Germinal center (tissue), 1 donor: ENCODE measurements at places on chromosomes 7 and 10.

GRCh38 chr7:129405527-129405926 lies 28.7 kb upstream of the STRIP2 start:
- no peak for DNase-seq

GRCh38 chr7:79298145-79298760 lies 155.2 kb downstream of the MAGI2 start:
- DNase-seq, result no peak

DNA sequence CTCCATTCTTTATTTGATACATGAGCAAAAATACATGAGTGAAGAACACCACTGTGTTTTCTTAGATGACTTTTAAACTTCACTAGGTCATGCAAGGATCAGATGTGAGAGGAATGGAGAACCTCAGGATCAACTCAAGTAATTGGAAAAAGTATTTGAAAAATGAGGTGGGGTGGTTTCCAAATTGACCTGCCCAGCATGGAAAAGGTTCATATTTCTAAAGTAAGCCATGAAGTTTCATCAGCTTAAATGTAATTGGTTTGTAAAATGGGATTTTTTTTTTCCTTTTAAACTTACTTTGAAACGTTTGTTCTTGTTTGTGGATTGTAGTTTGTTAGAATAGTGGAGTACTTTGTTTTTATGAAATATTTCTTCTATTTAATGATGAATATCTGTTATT lies 134.8 kb downstream of the MLLT10 start:
- DNase-seq, result no peak

- DNase-seq, result peak; percentile 24
These were observed 451.9 kb downstream of the DPP6 start for GRCh38 chr7:154503962-154504550.

DNA sequence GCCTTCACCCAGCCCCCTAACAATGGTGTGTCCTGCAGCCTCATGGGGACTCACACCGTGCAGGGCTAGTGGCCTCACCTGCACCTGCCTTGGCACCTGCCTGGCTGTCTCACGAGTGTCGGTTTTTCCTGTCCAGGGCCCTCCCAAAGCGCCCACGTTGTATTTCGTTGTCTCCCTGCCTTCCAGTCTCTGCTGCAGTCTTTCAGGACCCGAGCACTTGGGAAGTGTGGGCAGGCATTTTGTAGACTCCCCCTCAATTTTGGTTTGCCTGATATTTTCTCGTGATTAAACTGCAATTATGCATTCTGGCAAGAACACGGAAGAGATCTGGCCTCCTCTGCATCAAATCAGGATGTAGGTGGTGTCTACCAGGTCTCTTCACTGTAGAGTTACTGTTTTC lies 17.9 kb downstream of the BNIP3 start:
- DNase-seq, result no peak

DNA sequence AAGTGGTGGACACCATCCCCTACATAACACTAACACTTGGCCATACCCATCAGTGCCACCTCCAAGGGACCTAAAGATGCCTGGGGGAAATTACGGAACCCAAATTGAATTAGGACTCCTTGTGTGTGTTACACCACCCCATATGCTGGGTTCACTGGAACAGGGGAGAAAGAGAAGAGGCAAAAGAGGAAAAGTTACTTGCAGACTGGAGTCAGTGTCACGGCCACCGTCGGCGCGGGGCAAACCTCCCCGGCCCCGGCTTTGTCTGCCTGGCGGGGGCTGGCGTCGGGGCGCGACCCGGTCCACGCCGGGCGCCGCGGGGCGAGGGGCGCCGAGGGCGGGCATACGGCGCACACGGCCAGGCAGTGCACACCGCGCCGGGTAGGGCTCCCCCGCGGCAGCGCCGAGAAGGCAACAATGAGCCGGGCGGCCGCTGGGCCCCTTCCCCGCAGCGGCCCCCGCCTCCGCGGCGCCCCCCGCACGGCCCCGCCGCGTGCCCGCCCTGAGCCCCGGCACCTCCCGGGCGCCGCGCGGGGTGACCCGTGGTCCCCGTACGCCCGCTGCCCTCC lies 171.1 kb downstream of the FAM107B start:
- no peak for DNase-seq

DNA sequence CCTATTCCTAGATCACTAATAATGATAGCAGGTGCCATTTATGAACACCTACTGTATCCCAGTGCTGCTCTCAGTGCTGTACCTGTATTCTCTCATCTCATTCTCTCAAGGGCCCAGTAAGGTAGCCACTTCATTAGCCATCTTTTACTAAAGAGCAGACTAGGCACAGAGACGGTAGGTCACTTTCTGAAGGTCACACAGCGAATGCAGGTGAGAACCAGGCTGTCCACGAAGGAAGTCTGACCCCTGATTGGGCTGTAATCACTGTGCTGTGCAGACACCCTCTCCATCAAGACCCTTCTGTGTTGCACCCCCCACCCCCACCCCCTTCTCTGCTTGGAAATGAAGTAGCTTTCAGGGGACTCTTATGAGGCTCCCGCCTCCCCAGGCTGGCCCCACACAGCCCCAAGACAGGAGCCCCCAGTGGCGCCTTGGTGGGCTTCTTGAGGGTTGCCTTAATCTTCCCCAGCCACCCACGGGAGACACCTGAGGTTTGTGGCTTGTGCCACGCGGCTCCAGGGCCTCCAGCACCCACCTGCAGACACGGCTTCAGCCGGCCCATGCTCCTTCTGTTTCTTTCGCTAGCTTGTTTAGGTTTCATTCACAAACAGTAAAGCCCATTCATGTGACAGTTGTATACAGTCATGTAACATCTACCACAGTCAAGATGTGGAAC lies 81.7 kb upstream of the FAM20C start:
- DNase-seq, result no peak

- no peak for DNase-seq
These were observed 9.2 kb downstream of the PFKFB3 start for GRCh38 chr10:6211671-6212635.

- no peak for DNase-seq
These were observed 44.6 kb downstream of the FRA10AC1 start for GRCh38 chr10:93657757-93658156.

DNA sequence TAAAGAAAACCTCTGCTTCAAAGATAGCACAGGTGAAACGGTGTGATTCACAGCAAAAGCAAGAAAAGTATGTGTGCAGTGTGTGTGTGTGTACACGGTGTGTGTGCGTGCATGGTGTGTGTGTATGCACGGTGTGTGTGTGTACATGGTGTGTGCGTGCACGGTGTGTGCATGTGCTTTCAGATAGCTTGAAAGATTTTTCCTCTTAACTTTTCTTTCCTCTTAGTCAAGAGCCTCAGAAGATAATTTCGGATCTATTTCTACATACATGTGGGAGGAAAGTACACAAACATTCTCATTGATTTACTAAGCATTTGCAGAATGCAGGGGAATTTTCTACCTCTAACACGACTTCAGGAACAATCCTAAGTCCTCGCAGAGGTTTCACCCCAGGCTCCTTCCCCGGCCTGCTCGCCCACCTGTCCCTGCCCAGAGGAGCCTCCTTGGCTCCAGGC lies 2.9 kb downstream of the FGFR2 start:
- no peak for DNase-seq

GRCh38 chr10:22992621-22993020 lies 64.8 kb downstream of the ARMC3 start:
- DNase-seq, result no peak

GRCh38 chr7:48316768-48317167 lies 145.5 kb downstream of the ABCA13 start:
- no peak for DNase-seq

DNA sequence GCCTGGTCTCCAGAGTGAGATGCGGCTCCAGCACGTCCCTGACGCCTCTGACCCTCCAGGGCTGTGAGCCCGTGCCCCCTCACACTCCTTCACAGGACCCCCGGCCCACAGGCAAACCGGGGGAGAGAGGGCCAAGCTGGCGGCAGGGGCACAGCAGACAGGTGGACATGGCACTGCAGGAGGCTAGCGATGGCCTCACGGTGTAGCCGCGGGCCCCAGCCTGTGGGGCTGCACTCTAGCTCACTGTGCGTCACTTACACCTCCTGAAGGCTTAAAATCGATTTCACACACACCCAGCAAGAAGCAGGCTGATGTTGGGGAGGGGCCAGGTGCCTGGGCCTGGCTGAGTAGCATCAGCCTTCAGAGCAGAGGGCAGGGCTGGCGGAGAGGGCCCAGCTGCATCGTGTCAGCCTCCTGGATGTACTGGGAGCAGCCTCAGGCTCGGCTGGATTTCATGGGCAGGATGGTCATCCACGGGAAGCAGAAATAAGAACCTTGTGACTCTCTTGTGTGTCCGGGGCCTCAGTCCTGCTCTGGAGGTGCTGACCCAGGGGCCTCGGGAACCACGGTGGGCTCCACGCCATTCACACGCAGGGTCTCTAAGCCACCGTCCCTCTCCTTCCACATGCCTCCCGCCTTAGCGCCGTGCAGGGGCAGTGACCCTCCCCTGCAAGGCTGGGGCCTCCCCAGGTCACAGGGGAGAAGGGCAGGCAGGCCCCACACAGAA lies 19.4 kb upstream of the KNDC1 start:
- DNase-seq, result no peak

- DNase-seq, result no peak
These were observed 428.6 kb downstream of the DPP6 start for GRCh38 chr7:154480817-154481216.
